Foreskin melanocyte (primary cell): ENCODE measurements at places on chromosomes 4 and X.

DNA sequence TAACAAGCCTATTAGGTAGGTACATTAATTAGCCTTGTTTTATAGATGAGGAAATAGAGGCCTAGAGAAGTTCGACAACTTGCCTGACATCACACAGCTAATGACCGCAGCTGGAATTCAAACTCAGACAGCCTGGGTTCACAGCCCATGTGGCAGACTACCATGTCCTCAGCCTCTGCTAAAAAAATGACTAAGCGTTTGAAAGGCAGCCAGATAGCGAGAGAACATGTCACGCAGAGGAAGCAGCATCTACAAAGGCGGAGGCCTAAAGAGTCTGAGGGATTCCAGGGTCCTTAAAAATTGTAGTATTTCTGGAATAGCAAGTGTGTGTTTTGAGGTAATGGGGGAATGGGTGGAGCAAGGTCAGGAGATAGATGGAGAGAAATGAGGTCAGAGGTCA is 33.2 kb upstream of the BMP15 start:
- DNase-seq: no peak

DNA sequence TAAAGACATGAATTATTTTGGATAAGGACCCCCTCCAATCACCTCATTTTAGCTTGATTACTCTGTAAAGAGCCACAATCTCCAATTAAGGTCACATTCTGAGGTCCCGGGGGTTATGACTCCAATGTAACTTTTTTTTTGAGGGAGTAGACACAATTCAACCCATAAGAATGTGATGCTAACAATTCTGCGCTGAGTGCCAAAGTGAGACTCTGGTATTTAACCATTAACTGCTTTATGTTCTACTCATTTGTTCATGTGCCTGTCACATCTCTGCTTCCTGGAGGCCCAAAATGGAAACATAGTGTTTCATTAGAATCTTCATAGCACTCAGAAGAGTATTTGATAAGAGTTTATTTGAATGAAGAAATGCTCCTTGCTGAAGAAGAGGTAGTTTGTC is 234.8 kb downstream of the CPE start:
- DNase-seq: no peak

DNA sequence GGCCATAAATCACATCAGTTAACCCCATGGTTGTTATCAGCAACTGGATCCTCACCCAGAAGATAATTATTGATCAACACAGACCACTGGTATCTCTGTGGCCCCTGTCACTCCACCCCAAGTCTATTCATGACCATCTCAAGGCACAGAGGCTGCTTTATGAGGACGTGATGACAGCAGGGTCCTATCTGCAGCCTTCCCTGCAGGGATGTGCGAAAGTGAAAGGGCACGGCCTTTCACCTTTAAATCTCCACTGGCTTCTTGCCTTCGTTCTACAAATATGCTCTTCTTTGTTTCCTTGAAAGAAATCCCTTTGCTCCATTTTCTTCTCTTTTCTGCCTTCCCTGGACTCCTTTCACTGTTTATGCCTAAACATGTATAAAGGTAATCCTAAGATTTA is 170.6 kb upstream of the EDNRA start:
- no peak for DNase-seq

GRCh38 chr4:159384017-159384416 is 281.1 kb downstream of the RAPGEF2 start:
- DNase-seq: no peak

GRCh38 chr4:41678086-41678816 is 70.3 kb downstream of the PHOX2B start:
- DNase-seq: no peak

DNA sequence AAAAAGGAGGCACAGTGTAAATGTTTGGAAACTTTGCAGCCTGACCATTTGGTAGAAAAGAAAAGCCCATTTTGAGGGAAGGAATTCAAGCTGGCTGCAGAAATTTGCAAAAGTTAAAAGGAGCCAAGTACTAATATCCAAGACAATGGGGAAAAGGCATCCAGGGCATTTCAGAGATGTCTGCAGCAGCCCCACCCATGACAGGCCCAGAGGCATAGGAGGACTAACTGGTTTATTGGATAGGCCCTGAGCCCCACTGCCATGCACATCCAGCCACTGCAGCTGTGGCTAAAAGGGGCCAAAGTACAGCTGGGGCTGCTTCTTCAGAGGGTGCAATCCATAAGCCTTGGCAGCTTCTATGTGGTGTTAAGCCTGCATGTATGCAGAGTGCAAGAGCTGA is 104.9 kb downstream of the HS3ST1 start:
- no peak for DNase-seq

DNA sequence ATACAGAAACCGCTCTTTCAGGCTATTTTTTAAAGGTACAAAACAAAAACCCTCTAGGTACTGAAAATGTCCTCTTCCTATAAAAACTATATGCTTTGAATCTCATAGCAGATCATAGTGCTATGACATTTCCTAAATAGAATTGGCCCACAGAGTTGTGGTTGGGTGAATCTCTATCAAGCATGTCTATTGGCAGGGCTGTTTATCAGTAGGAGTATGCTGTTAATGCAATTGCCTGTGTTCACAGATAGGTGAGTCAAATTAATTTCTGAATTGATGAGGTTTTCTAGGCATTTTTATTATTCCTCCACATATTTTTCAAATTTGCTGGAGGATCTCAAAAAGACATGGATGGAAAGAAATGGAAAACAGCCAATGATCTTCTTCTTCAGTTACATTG is 73.9 kb downstream of the QRFPR start:
- DNase-seq: no peak

DNA sequence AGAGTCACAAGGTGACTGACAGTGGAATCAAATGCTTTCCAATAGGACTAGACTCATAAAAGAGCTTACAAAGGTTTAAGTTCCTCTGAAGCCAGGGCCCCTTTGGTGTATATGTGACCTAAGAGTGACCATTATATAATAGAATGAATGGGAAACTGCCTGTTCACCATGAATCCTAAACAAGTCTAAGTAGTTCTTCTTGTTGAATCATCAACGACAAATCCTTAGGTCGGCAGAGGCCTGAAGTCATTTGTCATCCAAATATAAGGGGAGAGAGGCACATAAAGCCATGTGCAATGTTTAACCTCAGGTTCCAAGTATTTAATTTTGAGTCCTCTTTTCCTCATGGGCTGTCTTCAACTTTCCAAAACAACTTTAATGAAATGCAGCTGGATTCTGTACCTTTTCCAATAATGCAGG is 122.4 kb downstream of the RASL11B start:
- no peak for DNase-seq

GRCh38 chr4:183989461-183989860 is 84.4 kb downstream of the STOX2 start:
- no peak for DNase-seq

DNA sequence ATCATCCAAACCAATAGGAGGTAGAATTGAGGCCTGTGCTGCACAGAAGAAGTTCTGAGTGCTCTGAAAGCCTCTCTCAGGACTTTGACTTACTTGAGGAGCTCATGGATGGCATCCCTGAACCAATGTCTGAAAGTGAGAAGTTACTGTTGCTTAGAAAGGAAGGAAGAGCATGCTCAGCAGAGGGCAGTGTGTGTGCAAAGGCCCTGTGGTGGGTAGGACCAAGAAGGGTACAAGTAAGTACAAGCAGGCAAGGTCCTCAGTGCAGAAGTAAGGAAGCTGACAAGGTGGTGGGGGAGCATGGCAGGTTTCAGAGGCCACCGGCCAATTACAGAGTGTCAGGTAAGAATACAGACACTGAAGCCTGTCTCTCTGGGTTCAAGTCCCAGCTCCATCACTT is 31.4 kb upstream of the LGI2 start:
- DNase-seq: no peak

- DNase-seq: peak; percentile 17
Measured at GRCh38 chrX:147832707-147833348, 78.9 kb upstream of the FMR1 start.

- no peak for DNase-seq
Measured at GRCh38 chr4:2790583-2791517, 2.0 kb upstream of the SH3BP2 start.

DNA sequence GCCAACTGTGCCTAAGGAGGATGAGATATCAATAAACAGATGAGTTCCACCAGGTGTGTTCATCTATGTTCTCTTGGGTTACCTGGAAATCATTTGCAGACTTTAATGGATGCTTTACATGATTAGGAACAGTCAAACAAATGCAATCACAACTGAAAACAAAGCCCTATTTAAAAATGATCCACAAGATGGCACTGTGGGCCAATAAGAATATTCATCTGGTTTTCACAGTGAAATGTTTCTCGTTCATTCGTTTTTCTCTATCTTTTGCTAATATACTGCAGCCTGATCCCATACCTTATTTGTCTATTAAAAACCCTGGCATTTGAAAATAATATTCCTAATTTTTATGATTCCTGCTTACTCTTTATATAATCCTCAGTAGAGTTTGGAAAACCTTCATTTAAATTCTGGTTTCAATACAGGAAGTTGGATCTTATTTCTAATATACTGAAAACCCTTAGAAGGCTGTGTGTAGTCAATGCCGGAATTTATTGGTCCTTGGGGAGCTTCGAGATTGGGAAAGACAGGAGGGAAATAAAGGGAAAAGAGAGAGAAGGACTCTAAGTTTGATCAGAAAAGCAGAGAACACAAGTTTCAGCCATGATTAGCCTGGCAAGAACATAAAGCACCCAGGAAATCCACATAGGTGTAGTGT is 63.8 kb upstream of the TAPT1 start:
- peak; percentile 22 for DNase-seq

GRCh38 chr4:109020861-109021260 is 258.0 kb upstream of the ETNPPL start:
- DNase-seq: no peak

DNA sequence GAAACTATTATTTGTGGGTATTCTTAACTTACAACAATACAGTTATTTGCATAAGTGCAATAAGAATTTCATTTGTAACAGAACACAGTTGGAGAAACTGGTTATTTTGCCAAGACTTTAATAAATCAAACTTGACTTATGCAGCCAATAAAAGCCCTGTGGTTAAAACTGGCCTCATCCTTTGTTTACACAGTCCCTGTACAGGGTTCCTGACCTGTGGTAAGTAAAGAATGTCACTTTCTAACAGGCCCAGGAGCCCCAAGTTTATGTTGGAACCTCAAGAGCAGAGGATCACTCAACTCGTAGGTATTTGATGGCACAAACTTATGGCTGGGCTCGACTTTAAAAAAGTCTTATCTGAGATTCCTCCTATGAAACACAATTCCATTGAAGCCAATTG is 88.6 kb upstream of the PTCHD1 start:
- no peak for DNase-seq

DNA sequence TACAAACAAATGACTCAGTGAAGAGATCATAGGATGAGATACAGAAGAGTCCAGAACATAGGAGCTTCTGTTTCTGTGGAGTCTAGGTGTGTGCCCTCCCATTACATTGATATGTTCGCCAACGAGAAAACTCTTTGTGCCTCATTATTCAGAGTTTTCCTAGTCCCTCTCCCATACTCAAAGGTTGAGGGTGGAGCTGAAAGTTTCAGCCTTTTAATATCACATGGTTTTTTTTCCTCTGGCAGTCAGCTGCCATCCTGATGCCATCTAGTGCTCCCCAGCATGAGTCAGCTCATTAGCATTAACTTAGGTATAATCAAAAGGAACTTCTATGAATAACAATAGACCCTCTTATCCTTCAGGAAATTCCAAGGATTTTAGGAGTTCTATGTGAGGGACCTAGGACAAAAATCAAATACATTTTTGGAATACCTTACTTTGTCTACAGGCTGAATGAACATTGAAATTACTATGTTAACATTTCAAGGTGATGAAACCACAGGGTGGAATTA is 559.6 kb upstream of the AMOT start:
- DNase-seq: peak; percentile 30
